ENCODE measurements at places on chromosomes 3 and 15.

GRCh38 chr15:82110144-82110543, 64.3 kb upstream of the MEX3B start:
- DNase-seq: no peak

- DNase-seq: no peak
These were observed 6.1 kb upstream of the SCAANT1 start for GRCh38 chr3:63918321-63918720.

DNA sequence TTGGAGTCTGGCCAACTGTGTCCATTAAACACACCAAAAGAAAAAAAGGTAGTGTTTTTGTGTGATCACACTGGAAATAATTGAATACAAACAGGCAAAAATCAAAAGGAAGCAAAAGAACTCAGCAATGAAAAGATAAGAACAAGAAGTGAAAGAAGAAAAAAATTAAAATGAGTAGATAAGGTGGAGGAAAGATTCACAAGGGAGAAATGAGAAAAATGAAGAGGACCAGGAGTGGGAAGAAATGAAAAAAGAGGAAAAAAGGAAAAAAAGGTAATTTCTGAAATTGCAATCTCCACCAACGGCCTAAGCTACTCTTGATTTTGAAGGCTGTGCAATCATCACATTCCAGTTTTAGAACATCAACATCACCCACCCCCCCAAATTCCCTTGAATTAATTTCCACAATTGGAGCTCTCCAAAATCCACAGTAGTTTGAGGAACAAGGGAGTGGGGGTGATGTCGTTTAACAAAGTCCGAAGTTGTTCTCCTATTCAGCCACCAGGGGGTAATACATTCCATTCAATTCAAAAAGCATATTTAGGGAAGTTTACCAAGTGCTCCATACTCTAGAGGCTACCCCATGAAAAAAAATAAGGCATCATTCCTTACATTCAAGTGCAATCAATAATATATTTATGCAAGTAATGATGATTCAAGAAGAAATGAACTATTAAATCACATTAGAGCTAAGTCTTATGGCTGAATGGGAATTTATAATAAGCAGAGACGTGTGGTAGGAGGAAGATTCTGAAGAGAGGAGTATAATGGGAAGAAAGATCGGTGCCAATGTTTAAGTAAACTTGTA, 37.4 kb downstream of the ZNF860 start:
- DNase-seq: no peak

DNA sequence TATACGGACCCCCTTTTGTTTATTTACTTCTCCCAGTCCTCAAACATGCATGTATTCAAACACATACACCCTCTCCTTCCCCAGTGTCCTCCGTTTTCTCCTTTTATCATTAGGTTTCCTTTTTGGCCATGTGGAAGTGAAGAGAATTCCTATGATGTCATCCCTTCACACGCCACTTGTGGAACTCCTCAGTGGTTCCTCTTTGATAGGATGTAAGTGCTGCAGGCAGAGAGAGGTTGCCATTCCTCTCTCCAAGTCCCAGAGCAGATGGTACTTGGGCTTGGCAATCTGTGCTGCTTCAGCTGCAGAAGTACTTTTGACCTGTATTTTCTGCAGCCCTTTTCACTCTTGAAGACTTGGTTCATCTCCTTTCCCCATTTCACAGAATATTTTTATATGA, 32.9 kb upstream of the CRTC3 start:
- no peak for DNase-seq

DNA sequence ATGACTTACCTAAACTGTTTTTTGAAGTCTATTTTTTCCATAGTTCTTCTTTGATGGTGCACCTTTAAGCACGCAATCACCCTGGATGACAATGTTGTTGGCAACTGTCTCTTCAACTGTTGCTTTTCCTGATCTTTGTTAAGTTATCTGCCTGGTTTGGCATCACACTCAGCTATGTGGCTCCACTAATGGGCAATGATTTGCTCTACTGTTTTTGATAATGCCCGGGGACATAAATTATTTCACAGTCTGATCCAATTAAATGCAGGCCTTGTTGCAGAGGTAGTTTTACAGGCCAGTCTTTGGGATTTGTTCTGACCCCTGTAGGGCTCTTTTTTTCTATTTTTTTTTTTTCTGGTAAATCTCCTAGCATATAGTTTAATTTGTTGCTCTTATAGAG, 436.3 kb downstream of the ZNF385D start:
- no peak for DNase-seq

GRCh38 chr3:7340795-7341194, 479.9 kb downstream of the GRM7 start:
- DNase-seq: no peak

DNA sequence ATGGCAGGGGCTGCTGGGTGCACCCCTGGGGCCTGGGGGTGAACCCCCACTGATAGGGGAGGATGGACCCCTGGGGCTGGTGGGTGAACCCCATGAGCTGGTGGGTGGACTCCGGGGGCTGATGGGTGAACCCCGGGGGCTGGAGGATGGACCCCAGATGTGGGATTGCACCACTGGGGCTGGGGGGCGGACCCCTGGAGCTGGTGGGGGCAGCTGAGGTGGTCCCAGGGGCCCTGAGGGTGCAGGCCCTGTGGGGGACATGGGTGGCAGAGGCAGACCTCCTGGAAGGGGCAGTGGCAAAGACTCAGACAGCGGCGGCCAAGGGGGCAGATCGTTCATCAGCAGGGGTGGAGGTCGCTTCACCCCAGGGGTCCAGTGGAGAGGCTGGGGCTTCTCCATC, 17.4 kb upstream of the TXNRD3 start:
- DNase-seq: no peak

- no peak for DNase-seq
These were observed 516.1 kb downstream of the MECOM start for GRCh38 chr3:169147238-169148008.

- DNase-seq: no peak
These were observed 641.7 kb downstream of the NR2F2 start for GRCh38 chr15:96972201-96972600.

DNA sequence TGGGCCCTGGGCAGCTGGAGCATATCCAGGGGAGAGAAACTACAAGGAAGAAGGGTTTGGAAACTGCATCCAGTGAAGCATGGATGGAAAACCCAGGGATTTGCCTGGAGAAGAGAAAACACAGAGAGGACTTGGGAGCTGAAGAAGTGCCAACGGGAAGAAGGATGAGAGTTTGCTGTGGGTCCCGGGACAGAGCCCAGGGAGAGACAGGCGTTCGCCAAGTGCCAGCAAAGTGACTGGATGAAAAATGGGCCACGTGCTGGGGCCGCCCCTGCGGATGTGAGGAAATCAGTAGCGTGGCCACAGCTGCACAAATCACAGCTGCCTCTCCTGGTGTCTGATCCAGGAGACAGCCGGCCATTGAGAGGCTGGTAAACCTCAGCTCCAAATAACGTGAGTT, 70.4 kb downstream of the HES1 start:
- no peak for DNase-seq

DNA sequence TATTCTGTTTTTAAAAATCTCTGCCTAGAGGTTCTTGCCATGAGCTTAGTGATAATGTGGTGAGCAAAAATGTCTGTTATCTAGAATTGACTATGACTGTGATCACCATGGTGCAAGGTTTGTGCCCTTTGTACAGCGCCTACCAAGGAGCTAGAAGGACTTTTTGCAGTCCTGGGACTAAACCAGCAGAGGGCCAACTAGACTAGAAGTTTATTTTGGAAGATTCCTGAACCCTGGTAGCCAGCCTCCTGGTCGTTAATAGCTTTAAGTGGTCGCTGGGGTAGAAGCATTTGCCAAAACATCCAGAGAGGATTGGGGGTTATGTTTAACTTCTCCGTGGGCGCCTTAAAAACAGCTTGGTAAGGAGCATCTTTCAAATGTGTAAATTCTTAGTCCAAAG, 7.8 kb downstream of the SCG5 start:
- DNase-seq: no peak

- DNase-seq: no peak
These were observed 303.8 kb downstream of the EPHA3 start for GRCh38 chr3:89411201-89411600.

- no peak for DNase-seq
These were observed 196.2 kb downstream of the CHST2 start for GRCh38 chr3:143315766-143316165.

DNA sequence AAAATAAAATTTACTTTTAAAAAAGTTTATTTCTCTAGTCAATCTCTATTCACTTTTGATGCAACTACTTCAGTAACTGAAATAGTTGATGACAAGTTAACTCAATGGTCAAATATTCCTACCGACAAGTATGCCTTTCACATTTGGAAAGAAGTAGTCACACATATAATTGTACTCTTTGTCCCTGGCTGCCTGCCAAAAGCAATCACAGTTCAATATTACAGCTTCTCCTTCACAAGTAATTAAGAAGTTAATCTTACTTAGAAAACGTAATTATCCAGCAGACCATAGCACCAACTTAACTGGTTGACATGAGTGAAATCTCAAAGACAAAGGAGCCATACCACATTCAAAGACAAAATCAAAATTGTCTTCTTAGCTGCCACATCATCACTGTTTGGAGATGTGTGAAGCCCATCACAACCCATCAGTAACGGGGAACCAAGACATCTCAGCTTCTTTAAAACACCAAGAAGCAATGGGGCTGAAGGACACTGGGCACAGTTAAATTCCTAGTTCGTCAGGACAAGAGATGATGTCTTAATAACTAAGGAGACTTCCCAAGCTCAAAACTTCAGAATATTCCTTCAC, 86.1 kb downstream of the PLCH1 start:
- DNase-seq: no peak

GRCh38 chr15:39887832-39888231, 32.2 kb downstream of the GPR176 start:
- DNase-seq: no peak

DNA sequence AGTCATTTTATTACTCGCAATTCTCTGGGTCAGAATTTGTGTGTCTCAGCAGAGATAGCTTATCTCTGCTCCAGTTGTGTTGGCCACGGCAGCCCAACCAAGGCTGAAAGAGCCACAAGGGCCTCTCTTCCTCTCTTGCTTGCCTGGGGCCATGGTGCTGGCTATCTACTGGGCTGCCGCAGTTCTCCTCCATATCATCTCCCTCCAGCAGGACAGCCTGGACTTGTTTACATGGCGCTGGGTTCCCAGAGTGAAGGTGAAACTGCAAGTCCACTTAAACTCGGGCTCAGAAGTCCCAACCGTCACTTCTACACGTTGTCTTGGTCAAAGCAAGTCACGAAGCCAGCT, 134.8 kb downstream of the UACA start:
- no peak for DNase-seq

DNA sequence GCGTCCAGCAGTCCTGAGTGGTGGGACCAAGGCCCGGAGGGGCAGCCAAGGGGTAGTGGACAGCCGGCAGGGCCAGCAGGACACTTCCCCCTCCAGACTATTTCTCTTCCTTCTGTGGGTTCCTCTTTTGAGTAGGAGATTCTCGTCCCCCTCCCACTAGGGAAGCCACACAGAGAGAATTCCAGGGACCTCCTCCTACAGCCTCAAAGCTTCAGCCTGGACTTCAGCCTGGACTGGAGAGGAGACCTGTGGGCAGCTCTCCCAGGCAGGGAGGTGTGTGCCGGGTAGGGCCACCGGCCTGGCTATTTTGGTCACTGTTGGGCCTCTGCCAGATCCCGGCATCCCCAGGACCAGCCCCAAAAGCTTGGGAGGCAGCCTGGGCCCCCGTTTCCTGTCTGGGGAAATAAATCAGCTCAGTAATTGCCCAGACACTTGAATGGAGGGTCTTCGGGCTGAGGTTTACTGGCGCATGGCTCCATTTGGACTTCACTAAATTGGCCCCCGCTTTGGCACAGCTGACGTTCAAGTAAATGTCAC, 1.3 kb downstream of the SLC6A6 start:
- no peak for DNase-seq

All from T1000 (cell line).